ENCODE measurements at places on chromosomes 11 and 22.

GRCh38 chr11:8735094-8735493 is 52.5 kb downstream of the RPL27A start:
- DNase-seq, result no peak

GRCh38 chr11:43689167-43689566 is 8.6 kb downstream of the HSD17B12 start:
- DNase-seq, result no peak

GRCh38 chr22:44878483-44879300 is 126.3 kb downstream of the ARHGAP8 start:
- DNase-seq, result no peak

DNA sequence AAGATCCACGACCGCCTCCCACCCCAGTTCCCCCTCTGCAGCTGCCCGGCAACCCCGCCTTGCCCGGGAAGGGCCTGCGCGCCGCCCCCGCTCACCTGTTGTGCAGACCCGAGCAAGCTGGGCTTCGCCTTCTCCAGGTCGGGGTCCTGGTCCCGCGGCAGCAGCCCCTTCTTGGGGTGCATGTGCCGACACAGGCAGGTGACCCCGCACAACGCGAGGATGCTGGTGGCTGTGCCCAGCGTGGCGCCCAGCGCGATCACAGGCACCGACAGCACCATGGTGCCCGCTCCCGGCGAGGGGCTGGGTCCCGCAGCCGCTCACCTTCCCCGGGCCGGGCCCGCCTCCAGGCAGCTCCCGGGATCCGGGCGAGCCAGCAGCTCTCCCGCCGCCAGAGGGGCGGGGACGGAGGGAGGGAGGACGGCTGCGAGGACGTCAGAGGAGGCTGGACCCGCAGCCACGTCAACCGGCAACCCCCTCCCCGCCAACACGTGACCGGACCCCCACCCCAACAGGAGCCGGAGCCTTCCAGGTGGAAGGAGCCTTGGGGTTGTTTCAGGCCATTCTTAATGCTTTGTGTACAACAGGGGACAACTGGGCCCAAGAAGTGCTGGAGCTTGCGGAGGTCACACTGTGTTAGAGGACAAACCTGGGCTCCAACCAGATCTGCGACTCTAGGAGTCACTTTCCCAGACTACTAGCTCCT is at the start of gene SYT13:
SYT13 (minus strand) TSS at position 412 of the 703 bp plus-strand sequence; CDS start at position 278, 134 bp downstream.
- no peak for DNase-seq

DNA sequence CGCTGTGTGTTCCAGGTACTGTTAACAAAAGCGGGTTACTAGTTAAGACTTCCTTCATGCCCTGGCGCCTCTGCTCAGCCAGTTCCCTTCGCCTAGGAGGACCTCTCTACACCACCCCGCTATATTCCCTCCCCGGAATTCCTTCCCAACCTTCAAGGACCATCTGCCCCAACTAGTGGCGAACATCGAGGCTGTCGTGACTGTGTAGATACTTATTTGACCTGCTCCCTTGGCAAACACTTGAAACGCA is 450 bp upstream of the BCL2L13 start:
- peak; percentile 23 for DNase-seq

DNA sequence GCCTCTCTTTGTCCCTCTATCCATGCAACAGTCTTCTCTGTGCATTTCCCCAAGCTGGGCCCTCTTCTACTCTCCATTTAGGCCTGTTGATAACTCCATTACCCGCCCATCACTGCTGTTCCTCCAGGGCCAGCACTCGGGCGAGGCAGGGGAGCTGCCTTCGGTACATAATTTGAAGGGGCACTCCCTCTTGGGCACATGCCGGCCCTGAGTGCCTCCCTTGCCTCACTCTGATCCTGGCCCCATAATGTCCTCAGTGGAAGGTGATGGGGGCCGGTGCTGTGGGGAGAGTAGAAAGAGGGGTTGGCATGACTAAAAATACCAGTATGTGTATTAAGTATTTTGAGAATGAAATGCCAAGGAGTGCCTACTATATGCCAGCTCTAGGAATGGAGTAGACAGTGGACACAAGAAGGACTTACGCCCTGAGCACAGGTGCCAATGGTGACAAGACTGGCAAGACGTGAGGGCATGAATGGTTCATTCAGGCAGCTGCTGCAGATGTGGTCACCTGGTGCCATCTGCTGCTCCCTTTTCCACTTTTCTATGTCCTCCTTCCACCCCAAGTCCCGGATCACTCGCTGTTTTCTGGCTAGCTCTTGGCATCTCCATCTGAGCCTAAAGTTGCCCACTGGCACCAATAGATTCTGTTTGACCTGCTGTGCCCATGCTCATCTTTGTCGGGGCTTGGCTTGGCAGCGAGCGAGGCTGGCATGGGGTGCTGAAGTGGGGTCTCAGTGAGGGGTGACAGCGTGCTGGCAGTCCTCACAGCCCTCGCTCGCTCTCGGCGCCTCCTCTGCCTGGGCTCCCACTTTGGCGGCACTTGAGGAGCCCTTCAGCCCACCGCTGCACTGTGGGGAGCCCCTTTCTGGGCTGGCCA is 22.6 kb downstream of the TMEM218 start:
- no peak for DNase-seq

DNA sequence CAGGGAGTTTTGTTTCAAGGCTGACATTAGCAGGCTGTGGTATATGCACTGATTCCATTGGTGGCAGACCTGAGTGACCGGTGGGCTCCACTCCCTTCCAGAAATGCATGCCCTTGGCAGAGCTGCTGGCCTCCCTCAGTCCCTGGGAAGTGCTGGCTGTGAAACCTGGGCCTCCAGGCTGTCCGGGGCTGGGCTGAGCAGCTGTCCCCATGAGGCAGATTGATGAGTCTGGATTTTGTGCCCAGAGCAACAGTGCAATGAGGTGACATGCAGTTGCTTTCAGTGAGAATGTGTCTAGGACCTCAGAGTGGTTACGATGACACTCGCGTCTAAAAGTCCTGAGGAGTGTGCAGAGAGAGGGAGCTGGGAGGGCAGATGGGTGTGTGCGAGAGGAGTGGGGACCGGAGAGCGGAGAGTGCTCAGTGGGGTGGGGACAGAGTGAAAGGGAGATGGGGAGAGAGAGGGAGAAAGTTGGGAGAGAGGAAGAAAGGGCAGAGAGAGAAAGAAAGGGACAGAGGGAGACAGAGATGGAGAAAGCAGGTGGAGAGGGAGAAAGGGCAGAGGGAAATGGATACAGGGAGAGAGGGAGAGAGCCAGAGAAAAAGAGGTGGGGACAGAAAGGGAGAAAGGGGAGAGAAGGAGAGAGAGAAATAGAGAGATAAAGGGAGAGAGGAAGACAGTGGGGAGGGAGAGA is 978.3 kb downstream of the BRD1 start:
- DNase-seq, result no peak

DNA sequence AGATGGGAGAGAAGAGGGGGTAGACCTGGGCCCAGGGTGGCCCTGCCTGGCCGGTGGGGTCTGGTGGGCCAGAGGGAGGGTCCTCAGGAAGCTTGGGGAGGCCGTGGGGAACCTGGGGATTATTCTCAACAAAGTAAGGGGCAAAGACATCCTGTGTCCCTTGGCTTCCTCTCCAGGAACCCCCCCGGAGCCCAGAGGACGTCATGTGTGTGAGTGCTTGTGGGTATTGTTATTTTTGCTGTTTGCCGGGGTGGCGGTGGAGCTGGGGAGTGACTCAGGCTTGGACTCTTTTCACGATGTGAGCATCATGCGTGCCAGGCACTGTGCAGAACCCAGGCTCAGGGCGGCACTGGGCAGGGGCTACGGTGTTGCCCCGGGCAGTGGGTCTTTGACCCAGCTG is 982 bp upstream of the SHANK3 start:
- DNase-seq, result peak; percentile 23

- DNase-seq, result no peak
Observed at GRCh38 chr22:20823264-20823663, 35.3 kb downstream of the PI4KA start.

- no peak for DNase-seq
Observed at GRCh38 chr11:82995754-82996398, 75.8 kb downstream of the RAB30 start.

DNA sequence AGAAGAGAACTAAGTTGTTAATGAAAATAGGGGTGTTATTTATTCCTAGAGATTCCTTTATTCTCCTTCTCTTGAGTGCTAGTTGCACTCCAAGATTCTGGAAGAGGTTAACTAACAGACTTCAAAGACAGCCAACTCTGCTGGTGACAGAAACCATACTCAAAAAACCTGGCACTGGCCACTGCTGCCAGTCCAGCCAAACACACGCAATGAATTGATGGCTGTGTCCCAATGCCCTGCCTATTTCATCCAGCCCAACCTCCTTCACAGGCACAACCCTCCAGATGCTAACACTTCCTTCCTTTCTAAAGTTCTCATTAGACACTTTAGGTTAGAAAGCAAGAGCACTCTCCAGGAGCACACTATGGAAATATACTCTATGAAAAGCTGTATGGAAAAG is 150.8 kb upstream of the C11orf58 start:
- DNase-seq, result no peak

DNA sequence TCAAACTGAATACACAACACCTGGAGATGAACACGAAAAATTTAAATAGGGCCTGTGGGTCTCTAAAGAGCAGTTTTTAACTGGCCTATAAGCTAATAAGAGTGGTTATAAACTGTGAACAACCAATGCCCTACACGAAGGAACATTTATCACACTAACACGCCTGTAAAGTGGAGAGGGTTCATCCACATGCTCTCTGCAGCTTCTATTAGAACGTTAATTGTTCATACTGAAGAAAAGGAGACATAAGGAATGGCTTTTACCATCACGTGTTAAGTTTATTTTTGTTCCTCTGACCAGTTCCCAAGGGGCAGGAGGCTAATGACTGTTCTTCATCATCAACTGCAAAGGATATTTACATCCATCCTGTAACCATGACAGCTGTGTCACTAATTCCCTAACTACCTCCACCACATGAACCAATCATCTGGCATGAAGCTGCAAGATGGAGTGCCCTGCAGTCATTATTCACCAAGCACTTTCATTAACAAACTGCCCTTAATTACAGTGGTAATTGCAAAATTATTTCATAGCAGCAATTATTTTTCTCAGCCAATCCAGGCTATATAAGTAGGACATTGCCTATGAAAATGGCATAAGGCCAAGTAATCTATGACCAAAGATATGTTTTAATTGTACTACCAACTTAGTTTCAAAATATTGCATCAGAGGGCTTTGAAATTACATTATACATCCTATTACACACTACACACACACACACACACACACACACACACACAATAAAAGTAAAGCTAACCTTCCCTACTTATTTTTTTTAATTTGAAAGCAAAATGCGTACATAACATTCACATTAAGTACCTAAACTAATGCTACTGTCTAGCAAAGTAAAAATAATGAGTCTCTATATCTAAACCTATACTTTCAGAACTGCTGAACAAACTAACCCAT is 186.7 kb downstream of the CADM1 start:
- DNase-seq, result no peak

DNA sequence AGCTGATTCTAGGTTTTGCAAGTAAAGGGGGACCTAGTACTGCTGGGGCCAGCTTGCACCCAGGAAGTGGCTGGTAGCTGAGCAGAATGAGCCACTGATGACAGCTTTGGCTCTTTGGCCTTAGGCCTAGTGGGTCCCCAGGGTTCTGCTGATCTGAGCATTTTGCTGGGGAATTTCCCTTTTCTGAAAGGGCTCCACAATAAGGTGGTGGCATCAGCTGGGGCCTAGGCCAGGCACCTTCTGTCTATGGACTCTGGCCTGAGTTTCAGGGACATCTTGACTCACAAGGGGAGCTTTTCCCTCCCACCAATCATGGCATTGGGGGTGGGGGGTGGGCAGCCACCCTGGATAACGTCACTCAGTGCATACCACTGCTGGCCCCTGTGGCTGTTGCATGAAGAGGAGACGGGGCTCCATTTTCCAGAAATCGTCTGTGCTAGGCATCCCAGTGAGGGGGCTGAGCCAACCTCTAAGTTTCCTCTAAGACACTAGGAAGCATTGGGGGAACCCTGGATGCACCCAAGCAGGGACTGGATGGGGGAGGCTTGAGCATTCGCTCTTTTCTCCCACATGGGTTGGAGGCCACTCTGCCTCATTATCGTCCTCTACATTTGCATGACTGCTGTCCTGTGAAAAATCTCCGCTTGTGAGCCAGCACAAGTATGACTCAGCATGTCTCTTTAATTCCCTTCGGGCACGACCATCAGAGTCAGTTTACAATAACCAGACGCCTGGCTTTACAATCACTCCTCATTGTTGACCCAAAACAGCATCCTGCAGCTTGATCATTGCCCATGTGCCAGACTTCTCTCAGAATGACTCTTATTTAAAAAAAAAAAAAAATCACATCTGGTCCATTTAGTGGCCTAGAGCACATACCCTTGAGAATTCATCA is 145.0 kb upstream of the THY1 start:
- DNase-seq, result no peak

DNA sequence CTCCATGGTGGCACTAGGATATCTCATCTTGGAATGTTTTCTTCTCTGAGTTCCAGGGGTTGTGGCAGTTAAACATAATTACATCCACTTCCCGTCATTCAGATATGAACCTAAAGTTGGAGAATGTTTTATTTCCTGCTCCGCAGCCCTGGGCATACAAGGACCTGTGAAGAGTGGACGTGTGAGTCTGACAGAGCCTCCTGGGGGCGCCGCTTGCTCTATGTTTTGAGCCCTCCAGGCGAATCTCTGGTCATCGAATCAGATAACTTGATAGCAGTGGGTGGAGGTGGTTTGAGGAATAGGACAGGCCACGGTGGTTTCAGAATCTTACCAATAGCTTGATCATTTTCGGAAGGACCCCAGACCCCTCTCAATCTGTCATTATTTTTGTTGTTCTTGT is 174.2 kb downstream of the NTM start:
- no peak for DNase-seq

DNA sequence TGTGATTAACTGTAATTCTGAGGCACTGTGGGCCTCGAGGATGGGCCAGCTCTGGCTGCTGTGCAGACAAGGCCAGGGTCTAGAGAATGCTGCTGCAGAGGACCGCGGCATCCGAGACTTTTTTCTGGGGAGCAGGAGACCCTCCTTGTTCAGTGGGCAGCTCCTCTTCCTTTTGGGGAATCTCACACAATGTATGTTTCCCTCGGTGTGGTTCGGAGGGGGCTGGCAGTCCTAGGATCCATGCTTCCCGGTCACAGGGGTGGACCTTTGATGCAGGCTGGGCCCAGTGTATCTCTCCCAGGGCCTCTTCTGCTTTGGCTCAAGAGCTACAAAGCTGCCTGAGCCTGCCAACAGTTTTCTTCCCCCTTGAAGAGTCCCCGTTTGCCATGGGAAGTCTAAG is 31.5 kb downstream of the MYEOV start:
- no peak for DNase-seq

DNA sequence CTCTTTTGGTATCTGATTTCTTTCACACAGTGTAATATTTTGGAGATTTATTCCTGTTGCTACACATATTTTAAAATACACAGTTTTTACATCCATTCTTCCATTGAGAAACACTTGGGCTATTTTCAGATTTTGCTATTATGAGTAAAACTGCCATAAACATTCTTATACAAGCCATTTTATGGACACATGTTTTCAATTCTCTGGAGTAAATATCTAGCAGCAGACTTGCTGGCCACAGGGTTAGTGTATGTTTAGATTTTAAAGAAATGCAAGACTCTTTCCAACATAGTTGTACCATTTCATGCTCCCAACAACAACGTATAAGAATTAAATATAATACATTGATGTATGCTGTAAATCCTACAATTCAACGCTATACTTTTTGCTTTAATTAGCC is 360.8 kb upstream of the PITPNB start:
- DNase-seq, result no peak

- peak; percentile 40 for DNase-seq
Observed at GRCh38 chr22:41620589-41621098, at the start of gene DESI1. Gene DESI1, minus strand, starts transcription at chr22:41621043. Its CDS starts 204 bp downstream, at chr22:41620839.

GRCh38 chr22:23192133-23192532 is 11.8 kb downstream of the BCR start:
- DNase-seq, result no peak

GRCh38 chr11:2380807-2381350 is 3.8 kb downstream of the CD81 start:
- DNase-seq, result no peak

GRCh38 chr11:6298605-6299004 is 21.7 kb downstream of the CAVIN3 start:
- DNase-seq, result no peak
